HuH-7.5 (cell line): ENCODE measurements at places on chromosomes 12 and 14.

- DNase-seq: no peak
Observed at GRCh38 chr12:124774462-124775167, 89.0 kb downstream of the SCARB1 start.

GRCh38 chr12:94112121-94112520 lies 36.3 kb upstream of the PLXNC1 start:
- no peak for DNase-seq

DNA sequence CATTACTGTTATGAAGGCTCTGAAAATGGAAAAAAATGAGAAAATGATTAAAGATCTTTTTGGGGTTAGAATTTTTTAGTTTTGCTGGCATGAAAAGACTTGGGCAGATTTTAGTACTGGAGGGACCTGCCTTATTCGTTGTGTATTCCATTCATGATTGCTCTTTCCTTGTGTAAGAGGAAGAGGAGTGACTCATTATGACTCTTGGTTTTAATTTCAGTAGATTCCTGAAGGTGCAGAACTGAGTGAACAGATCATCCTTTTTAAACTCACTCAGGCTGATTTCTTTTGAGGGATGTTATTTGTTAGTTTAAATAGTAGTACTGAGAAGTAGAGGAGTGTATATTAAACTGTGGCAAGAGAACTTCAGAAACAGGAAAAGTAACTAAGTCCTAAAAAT lies 41.6 kb downstream of the AKAP6 start:
- DNase-seq: no peak

- DNase-seq: no peak
Observed at GRCh38 chr12:97638739-97639138, 176.1 kb downstream of the RMST start.

DNA sequence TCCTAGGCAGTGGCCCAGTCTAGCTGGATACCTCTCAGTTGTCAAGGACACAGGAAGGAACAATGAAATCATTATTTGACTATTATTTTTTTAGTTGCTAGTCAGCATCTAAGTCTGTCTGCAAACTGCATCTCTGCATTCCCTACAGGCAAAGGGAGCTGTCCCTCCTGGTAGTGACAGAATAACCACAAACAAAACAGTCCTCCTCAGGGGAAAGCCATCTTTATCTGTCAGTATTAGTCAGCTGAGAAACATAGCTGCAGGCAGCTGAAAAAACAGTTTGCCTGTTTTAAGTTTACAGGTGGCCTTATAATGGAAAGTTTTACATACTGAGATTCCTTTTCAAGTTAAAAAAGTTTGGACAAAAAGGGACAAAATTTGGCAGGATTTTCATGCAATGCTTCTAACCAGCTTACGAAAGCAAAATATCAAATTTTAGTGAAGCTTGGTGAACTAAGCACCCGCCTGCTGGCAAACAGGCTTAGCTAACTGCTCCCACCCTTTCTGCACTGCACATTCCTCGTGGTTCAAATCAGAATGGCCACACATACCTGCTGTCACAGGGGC lies 29.5 kb downstream of the SLC25A21 start:
- DNase-seq: no peak

DNA sequence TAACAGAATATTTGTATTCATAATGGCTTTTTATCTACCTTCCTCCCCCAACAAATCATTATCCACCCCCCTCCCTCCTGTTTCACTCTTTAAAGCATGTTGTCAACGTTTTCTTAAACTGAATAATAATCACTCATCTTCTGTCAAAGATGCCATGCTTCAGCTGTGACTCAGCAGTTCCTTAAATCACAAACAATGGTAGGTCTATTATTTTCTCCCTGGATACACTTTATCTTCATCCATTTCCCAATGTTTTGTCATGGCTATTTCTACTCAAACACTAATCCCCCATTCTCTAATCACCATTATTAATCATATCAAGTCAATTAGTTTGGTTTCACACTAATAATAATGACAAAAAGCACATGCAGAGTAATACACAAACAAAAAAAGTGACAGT lies 6.5 kb downstream of the CLEC12B start:
- no peak for DNase-seq

DNA sequence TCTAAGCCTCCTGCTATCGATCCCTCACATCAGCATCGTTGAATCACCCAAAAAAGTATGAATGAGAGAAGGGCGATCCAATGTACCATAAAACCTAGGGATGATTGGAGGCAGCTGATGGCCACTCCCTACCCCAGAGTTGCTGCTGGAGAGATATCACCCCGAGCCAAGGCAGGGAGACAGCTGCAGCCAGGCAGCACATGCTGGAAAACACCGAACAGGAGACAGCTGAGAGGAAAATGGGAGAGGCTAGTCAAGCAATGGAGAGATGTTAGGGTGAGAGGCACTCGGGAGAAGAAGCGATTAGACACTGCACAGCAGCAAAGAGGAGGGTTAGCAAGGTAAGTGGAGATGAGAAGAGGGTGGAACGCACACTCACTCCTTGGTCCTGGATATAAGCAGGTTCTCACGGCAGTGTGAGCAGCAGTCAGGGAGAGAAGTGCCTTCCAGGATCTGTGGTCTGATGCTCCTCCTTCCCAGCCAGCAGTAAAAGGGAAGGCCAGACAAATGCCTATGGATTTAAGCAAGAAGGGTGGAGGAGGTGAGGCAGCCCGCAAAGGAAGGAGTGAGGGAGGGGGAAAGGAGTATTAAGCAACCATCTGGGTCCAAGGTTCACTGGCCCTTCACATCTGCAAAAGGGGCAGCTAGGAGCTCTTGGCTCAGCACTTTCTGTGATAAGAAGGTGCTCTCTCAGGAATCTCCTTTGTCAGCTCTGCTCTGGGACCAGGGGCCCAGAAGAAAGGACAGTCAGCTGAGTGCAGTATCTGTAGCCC lies at the start of gene SLC7A7:
Gene SLC7A7, minus strand, starts transcription at position 495 of the 773 bp plus-strand sequence. CDS start 2,037 bp downstream, outside the sequence.
- DNase-seq: no peak

DNA sequence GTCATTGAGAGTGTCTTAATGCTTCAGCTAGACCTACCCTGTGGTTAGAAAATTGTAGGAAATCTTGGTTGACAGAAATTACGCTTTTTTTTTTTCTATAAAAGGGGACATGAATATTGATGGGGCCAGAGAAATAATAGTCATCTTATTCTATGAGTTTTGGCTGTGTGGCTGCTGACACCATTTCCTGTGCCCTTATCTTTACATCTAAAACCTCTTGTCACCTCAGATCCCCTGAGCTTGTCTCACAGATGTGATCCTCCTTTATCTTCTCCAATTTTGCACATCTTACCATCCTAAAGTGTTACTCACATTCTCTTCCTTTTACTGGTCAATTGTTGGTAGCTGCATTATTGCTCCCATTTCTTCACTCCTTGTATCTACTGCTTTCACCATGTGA lies 36.1 kb downstream of the ASCL1 start:
- DNase-seq: no peak

DNA sequence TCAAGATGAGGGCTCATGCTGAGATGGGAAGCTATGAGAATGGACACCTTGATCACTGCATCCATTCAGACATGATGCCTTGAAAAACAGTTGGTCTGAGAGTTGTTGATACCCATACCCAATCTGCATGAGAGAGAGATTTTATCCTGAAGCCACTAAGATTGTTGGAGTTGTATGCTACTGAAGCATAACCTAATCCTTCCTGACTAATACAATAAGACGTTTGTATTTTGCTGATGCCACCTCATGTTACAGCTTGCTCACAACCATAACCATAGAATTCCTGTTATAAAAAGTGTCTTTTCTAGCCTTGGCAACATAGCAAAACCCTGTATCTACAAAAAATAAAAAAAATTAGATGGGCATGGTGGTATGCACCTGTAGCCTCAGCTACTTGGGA lies 12.7 kb upstream of the SERPINA1 start:
- DNase-seq: no peak

DNA sequence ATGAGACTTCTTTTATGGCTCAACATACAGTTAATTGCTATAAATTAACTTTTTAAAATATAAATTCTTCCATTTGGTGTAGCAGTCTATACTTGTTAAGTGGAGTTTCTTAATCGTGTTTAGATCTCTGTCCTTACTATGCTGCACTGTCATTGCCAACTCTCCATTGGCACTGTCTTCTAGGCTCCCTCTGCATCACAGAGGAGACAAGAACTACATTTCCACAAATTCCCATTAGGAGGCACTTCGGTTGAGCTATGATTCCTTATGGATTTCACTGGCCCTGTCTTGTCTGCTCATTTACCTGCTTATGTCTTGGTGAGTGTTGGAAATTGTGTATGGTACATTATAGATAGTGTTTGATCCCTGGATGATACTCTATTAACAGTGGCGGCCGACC lies 630.9 kb upstream of the ATXN7L3B start:
- DNase-seq: no peak

DNA sequence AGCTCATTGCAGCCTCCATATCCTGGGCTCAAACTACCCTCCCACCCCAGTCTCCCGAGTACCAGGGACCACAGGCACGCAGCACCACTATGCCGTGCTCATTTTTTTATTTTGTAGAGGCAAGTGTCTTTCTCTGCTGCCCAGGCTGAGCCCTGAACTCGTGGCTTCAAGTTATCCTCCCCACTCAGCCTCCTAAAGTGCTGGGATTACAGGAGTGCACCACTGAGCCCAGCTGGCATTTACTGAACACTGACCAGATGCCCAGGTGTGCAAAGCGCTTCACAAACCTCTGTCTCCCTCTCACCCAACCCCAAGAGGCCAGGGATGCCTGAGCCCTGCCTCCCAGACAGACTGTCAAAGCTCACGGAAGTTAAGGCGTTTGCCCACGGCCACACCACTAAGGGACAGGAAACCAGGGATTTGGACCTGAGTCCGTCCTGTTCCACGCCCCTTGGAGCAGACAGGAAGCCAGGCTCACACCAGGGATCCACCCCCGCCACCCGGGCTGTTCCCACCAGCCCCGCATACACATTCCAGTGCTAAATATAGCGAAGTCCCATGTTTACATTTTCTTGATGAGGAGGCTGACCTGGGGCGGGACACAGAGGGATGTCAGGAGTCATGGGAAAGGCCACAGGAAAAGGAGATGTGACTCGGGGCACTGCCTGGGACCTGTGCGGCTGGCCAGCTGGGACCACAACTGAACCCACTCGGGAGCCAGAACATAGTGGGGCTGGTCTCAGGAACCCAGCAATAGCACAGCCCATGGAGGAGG lies 51.2 kb downstream of the TESC start:
- peak; percentile 78 for DNase-seq

DNA sequence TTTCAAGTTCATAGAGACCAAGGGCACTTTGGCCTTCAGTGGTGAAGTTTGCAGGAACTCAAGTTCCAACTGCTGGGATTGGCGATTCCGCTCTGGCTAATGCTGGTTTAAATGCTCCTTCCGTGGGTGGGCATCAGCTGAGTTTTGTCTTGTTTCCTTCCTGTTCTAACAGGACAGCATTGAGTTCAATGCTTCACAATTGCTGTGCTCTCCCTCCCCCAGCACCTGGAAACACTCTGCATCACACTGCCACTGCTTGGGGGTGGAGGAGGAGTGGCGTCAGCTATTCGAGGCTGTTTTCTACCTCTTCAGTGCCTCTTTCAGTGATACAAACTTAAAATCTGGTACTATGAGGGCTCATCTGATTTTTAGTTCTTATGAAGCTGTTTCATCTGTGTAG lies 634.9 kb downstream of the FSCB start:
- no peak for DNase-seq

GRCh38 chr12:77062396-77062795 lies 3.0 kb downstream of the E2F7 start:
- no peak for DNase-seq

DNA sequence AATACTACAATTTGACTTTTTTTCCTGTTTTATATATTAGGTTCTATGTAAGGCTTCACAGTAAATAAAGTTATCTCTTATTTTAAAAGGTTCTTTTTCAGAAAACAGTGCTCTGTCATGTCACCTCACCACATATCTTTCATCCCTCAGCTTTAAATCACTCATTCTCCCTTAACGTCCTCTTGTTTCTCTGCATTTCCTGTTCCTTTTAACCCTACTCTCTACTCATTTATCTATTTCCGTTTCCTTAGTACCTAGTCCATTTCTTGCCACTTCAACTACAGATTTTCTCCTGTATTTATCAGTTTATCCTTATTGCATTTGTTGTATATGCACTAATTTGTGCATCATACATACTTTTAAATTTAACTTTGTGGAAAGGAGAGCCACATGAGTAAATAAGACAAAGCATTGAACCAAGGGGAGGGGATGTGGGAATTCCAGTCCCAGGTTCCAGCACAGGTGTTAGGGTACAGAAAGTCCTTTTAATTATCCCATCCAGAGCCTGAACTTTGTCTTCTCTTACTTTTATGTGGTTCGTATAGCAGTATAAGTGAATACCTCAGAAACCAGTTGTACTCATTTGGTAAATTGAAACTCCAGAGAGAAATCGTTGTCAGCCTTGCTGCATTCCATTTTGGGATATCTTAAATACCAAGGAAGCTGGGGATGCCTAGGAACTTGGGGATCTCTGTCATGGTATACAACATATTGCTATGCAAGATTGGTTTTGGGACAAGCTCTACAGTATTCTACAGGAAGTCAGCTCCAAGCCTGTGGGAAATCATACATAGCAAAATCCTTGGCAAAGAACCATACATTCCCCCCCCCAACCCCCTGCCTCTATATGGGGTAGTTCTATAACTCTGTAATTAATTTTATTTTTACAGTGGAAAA lies 120.5 kb downstream of the DIP2B start:
- DNase-seq: no peak

DNA sequence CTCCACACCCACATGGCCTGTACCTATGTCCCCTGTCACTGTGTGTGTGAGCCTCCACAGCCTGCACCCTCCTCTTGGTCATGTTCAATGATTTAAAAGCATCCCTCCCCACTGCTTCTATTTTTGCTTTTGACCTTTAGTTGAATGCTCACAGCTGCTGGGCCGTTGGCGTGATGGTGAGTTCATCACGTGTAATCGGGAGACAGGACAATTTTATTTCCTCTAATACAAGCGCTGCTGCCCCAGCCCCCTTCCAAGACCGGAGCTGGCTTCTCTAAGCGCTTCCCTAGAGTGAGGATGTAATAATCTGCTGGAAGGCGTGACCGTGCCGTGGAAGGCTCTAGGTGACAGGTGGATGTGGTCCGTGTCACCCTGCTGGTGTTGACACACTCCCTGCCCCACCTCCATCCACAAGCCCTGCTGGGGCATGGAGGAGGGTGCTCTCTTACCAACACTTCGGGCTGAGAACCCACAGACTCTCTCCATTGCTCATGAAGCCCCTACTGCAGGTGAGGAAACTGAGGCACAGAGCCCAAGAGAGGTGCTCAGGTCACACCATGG lies 25.4 kb downstream of the CCDC85C start:
- no peak for DNase-seq

DNA sequence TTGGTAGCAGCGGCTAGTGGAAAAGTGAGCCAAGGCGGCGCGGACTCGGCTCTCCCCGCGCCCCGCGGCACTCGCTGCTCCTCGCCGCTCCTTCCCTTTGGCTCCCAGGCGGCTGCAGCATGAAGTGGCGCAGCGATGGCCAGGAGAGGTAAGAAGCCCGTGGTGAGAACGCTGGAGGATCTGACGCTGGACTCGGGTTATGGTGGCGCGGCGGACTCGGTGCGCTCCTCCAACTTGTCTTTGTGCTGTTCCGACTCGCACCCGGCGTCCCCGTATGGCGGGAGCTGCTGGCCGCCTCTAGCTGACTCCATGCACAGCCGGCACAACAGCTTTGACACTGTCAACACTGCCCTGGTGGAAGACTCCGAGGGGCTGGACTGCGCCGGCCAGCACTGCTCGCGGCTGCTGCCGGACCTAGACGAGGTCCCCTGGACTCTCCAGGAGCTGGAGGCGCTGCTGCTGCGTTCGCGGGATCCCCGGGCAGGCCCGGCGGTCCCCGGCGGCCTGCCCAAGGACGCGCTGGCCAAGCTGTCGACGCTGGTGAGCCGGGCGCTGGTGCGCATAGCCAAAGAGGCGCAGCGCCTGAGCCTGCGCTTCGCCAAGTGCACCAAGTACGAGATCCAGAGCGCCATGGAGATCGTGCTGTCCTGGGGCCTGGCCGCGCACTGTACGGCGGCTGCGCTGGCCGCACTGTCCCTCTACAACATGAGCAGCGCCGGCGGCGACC lies 225.6 kb upstream of the CRY1 start:
- peak; percentile 50 for DNase-seq
